Esophagus squamous epithelium (tissue), 5 donors: ENCODE measurements at places on chromosomes 2 and 18. TPM values are rescaled to one million over a fixed set of nuclear protein-coding genes. Genes with fewer than 3 reads are reported as not detected.

DNA sequence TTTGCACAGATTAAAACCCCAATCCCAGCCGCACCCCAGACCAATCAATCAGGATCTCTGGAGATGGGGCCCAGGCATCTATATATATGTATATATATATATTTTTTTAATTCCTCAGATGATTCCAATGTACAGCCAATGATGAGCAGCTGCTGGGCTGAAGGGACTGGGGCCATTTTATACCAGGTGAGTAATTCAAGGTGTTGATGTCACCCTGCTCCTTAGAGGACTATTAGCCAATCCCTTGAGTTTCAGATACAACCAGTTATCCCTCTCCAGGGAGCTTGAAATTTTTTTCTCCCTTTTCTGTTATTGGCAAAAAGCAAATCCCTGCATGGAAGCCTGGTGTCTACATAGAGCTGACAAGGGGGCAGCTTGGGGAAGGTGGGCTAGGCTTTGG, 59.8 kb downstream of the MCFD2 start:
- no peak for DNase-seq

GRCh38 chr2:133941666-133942065, 312.2 kb upstream of the MGAT5 start:
- no peak for DNase-seq

The CHRND gene
- not detected for total RNA-seq

The SLC4A1AP gene
- total RNA-seq = 22.7 TPM

- no peak for DNase-seq
Observed at GRCh38 chr2:98505311-98505808, 60.7 kb downstream of the INPP4A start.

The NAT8 gene
- not detected for total RNA-seq

- no peak for DNase-seq
Observed at GRCh38 chr2:74267068-74267467, 68.7 kb downstream of the MTHFD2 start.

DNA sequence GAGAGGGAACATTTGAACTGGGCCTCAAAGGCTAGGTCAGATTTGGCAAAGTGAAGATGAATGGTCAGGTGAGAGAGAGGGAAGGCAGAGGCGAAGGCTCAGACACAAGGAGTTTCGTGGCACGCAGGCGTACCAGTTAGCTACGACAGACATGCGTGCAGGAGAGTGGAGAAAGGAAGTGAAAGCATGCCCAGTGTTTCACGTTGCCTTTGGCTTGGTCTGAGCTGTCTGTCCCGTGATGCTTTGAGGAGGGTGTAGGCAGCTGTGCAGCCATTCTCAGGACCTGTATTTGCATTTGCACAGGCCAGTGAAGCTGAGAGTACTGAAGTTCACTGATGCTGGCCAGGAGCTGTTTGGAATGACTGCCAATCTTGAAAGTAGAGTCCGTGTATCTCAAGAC, 69.5 kb downstream of the HNRNPLL start:
- no peak for DNase-seq

DNA sequence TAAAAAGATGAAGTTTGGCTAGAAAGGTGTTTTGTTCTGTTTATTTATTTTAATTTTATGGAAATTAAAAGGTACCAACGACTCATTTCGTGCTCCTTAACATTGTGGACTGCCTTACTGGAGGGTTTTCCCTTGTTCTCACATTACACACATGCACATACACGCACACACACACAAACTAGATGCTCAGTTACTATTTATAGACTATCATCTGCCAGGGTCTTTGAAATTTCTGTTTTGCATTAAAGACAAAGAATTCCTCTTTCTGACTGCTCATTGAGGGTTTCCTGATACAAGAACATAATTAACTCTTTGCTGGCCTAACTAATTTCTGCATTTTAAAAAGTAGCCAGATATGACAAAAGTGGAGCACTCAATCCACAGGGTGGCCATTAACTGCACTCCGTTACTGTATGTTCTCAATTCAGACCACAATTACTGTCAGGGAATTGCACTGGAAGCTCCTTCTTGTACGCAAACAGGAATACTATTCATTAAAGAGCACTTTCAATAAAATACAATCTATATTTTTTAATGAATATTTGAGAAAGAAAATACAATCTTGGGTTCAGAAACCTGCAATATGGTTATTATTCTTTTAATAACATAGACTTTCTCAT, 366.9 kb upstream of the GALNT5 start:
- no peak for DNase-seq

- no peak for DNase-seq
Observed at GRCh38 chr2:237916296-237916695, 50.5 kb upstream of the UBE2F start.

The UGT1A6 gene
- total RNA-seq = 64.2 TPM

GRCh38 chr2:182650704-182651103, 65.4 kb upstream of the DNAJC10 start:
- no peak for DNase-seq

- no peak for DNase-seq
Observed at GRCh38 chr2:57802243-57802642, 244.4 kb upstream of the VRK2 start.

- no peak for DNase-seq
Observed at GRCh38 chr2:204967199-204967960, 422.1 kb downstream of the PARD3B start.

The LIMS4 gene
- total RNA-seq = not detected

DNA sequence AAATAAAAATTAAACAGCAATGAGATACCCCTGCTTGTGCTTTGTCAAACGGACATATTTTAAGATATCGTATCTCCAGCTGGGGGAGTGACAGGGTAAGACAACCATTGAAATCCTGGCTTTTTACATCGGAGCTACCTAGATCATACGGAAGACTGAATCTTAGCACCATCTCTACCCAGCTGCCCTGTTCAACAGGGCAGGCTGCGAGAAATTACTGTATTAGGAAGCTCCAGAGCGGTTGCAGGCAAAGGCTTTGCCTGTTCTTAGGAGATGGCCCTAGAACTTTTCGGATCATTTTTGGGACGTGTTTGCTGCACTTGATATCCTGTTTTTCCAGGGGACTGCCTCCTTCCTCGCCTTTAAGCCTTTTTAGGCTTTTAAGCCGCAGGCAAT, 2.0 kb upstream of the PRKCE start:
- DNase-seq = no peak

- DNase-seq = no peak
Observed at GRCh38 chr2:5798084-5798483, 105.9 kb downstream of the SOX11 start.

The CLHC1 gene
- total RNA-seq = 7.4 TPM

- no peak for DNase-seq
Observed at GRCh38 chr2:223692191-223692947, 90.2 kb upstream of the SCG2 start.

DNA sequence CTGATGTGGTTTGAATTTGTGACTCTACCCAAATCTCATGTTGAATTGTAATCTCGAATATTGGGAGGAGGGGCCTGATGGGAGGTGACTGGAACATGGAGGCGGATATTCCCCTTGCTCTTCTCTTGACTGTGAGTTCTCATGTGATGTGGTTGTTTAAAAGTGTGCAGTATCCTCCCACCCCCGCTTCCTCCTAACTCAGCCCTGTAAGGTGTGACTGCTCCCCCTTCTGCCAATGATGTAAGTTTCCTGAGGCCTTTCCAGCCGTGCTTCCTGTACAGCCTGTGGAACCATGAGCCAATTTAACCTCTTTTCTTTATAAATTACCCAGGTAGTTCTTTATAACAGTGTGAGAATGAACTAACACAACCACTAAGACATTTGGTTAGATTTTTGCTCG, 458.4 kb downstream of the THSD7B start:
- DNase-seq = no peak

DNA sequence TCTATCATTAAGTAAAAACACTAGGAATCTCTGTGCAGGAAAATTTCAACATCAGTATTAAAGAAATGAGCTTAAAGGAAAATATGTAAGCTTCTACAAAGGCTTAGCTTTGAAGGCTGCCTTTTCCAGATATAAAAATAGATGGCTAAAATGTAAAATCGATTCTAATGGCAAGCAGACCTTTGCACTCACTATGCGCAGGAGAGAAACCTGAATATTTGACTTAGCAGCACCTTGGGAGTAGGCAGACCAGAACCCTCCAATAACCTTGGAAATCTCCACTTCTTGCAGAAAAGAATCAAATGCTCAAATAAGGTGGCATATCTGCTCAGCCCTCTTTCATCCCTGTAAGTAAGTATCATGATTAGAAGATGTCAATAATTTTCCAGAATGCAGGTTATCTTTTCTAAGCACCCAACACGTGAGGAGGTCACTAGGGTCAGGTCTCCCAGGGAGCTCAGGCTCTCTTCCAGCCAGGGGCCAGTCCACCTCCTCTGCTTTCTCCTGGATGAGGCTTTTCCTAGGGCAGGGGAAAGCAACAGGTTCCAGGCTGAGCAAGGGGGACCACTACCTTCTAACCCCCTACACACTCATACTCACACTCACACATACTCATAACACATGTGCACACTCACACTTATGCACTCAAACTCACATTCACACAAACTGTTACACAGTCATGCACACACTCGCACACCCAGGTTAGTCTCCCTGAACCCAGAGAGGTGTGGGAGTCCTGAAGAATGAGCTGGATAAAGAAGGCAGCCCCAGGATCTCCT, 3.8 kb downstream of the PIEZO2 start:
- no peak for DNase-seq

GRCh38 chr18:7921938-7922587, 354.9 kb downstream of the PTPRM start:
- no peak for DNase-seq
